ENCODE measurements at places on chromosomes 5 and 9.

- H3K27ac ChIP-seq, result no peak overlapping the region
- no peaks in the 10 kb centered on the region for H3K27me3 ChIP-seq
- no peaks in the 10 kb centered on the region for H3K36me3 ChIP-seq
Observed at GRCh38 chr5:168879331-168879730, 300.2 kb upstream of the PANK3 start.

GRCh38 chr5:111517853-111518501, 5.6 kb upstream of the STARD4 start:
- DNase-seq, result no peak
- H3K27ac ChIP-seq, result no peak overlapping the region
- H3K4me3 ChIP-seq, result no peak overlapping the region
- no peaks in the 10 kb centered on the region for H3K36me3 ChIP-seq
- H3K27me3 ChIP-seq, result no peaks in the 10 kb centered on the region

- DNase-seq, result no peak
- H3K27ac ChIP-seq, result no peak overlapping the region
- H3K4me1 ChIP-seq, result no peaks in the 10 kb centered on the region
- no peak overlapping the region for H3K4me3 ChIP-seq
- no peaks in the 10 kb centered on the region for H3K27me3 ChIP-seq
Observed at GRCh38 chr5:131877873-131878272, 67.6 kb downstream of the MEIKIN start.

GRCh38 chr9:114434878-114435311, 47.1 kb upstream of the AKNA start:
- H3K27ac ChIP-seq, result no peak overlapping the region
- no peak overlapping the region for H3K4me3 ChIP-seq
- H3K4me1 ChIP-seq, result peaks cover 2% of the 10 kb centered on the region
- H3K27me3 ChIP-seq, result no peaks in the 10 kb centered on the region

GRCh38 chr9:129665389-129665775, at the start of gene PRRX2:
PRRX2 (plus strand) TSS chr9:129665647; CDS start chr9:129665868, 221 bp downstream.
- peaks cover 4% of the 10 kb centered on the region for H3K27me3 ChIP-seq
- H3K27ac ChIP-seq, result no peak within 1 kb of the TSS
- DNase-seq, result no peak
- H3K4me1 ChIP-seq, result peaks cover 2% of the 10 kb centered on the region
- H3K4me3 ChIP-seq, result peak within 1 kb of the TSS; percentile 52

DNA sequence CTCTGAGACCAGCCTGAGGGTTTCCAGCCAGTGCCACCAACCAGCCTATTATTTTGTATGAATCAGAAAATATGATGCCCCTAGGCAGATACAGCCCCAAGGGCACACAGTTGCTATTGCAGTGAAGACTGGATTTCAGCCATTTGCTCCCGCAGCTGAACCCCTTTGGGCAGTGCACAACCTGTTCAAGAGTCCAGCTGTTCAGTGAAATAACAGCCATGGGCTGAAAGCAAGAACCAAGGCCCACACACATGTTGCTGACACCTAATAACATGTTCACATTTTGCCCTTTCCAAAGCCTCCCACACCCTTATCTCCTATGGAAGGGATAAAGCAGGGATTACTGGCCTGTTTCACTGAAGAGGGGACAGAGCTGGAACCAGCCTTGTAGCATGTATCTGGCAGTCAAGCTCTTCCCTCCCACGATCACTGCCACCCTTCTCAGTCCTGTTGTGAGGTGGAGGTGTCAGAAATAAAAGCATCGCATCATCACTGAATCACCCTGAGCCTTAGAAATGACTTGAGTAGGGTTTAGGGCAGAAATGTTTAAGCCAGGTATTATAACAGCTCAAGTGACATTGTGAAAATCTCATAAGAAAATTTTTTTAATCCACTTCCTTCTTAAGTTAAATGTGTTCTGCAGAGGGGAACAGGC, 137.1 kb upstream of the FSTL4 start:
- no peaks in the 10 kb centered on the region for H3K27me3 ChIP-seq
- no peak for DNase-seq
- no peaks in the 10 kb centered on the region for H3K4me1 ChIP-seq
- H3K27ac ChIP-seq, result no peak overlapping the region
- H3K4me3 ChIP-seq, result no peak overlapping the region

DNA sequence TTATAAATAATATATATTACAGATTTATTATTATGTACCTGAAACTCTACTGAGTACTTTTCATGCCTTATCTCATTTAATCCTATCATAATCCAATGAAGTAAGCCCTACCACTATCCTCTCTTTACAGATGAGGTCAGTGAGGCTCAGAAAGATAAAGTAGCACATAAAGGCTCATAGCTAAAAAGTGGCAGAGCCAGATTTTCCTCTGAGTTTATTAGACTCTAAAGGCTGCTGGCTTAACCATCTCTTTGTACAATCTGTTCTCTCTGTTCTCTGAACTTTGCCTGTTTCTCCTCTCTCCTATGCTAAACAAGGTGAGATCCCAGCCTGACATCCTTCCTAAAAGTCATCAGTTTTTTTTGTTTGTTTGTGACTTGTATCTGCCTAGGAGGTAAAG, 311.2 kb downstream of the KCTD16 start:
- H3K4me1 ChIP-seq, result no peaks in the 10 kb centered on the region
- no peaks in the 10 kb centered on the region for H3K27me3 ChIP-seq
- no peak overlapping the region for H3K4me3 ChIP-seq
- no peak for DNase-seq

- H3K27me3 ChIP-seq, result no peaks in the 10 kb centered on the region
- no peaks in the 10 kb centered on the region for H3K36me3 ChIP-seq
- H3K27ac ChIP-seq, result no peak overlapping the region
- no peak for DNase-seq
Observed at GRCh38 chr9:76092572-76092971, 202.1 kb downstream of the PCSK5 start.

DNA sequence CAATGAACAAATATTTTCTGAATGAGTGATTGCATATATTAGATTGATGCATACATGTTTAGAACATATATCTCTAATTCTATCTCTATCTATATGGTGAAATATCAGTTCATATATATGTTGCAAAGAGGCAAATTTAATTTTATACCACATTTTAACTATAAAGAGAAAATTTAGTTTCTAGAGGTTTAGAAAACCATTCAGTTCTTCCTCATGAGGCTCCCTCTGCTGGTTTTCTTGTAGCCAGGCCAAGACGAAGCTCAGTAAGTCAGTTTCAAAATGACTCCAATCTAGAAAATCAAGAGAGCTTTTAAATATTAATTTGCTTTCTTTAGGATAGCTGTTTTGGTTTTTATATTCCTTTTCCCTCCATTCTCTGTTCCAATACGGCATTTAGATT, 312.1 kb downstream of the TMEM232 start:
- H3K4me1 ChIP-seq, result no peaks in the 10 kb centered on the region
- H3K27me3 ChIP-seq, result no peaks in the 10 kb centered on the region
- H3K27ac ChIP-seq, result no peak overlapping the region
- DNase-seq, result no peak
- H3K36me3 ChIP-seq, result no peaks in the 10 kb centered on the region

DNA sequence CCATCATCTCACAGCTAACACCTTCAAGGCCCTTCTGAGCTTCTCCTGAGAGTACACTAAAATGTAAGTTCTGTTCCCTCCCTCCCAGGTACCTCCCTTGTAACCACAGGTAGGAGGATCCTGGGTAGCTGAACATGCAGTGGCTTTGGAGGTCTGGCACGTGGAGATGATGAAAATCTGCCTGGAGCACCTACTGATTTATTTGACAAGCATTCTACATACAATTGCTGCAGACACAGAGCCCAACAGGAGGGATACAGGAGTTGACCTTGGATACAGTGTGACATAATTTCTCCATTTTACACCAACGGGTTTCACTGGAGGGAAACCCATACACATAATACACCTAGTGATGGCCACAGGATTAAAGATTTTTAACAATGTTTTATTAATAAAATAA, 478.7 kb downstream of the SEMA5A start:
- no peak overlapping the region for H3K27ac ChIP-seq
- no peaks in the 10 kb centered on the region for H3K4me1 ChIP-seq
- no peak overlapping the region for H3K4me3 ChIP-seq
- DNase-seq, result no peak
- no peaks in the 10 kb centered on the region for H3K36me3 ChIP-seq

DNA sequence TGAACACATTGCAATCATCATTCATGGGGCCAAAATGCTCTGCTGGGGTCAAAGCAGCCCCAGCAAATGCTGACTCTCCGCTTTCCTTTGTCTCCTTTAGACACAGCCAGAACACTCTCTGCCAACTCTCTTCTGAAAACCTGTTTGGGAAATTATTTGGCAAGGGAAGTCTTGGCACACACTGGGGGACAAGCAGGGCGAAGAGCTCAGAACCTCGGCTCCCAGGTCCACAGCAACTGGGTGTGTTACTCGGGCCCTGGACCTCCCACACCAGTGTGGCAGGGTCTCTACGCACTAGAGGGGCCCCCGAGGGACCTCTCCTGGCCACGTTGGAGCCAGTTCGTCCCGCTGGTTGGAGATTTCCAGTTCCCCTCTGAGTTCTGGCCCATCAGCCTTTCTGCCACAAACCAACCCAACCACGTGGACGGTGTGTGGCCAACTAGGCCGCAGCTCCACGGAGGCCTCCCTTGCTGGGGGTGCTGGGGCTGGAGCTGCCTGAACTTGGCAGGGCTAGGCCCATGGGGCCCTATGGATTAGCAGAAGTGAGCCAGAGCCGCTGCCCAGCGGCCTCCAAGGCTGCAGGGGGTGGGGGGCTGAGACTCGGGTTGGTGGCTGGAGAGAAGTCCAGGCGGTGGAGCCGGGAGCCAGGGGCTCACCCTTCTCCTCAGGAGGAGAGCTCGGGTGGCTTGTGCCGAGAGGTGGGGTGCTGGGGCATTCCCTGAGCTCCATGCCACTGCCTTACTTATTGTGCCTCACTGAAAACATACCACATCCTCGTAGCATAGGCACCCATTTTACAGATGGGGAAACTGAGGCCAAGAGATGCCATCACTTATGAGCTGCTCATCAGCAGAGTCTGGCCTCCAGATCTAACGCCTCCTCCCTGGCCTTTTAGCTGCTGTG, 46.8 kb upstream of the RNU6ATAC start:
- no peaks in the 10 kb centered on the region for H3K27me3 ChIP-seq
- no peak overlapping the region for H3K27ac ChIP-seq
- DNase-seq, result no peak
- no peaks in the 10 kb centered on the region for H3K4me1 ChIP-seq
- H3K4me3 ChIP-seq, result no peak overlapping the region

DNA sequence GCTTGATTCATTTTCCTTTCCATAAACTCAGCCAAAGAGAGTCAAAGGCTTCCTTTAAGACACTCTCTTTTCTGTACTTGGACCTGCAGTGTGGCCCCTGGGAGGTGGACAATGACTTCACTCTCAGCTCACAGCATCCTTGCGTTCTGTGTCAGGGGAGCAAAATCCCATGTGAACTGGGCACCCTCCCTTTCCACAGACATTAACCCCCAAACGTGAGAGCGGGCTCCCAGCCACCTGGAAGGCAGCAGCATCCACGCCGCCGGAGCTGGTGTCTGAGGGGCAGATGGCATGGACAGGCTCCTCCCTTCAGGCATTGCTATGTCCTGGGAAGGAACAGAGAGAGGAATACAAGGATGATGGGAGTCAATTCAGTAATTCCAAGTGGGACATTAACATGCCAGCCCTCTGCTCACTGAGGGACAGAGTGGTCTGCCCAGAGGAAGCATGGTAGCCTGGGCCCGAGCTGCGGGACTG, 39.5 kb downstream of the TRIP13 start:
- no peak for DNase-seq
- no peak overlapping the region for H3K27ac ChIP-seq
- no peaks in the 10 kb centered on the region for H3K4me1 ChIP-seq

- no peak overlapping the region for H3K27ac ChIP-seq
- H3K4me1 ChIP-seq, result no peaks in the 10 kb centered on the region
Observed at GRCh38 chr5:170545313-170545712, 41.5 kb downstream of the KCNIP1 start.

DNA sequence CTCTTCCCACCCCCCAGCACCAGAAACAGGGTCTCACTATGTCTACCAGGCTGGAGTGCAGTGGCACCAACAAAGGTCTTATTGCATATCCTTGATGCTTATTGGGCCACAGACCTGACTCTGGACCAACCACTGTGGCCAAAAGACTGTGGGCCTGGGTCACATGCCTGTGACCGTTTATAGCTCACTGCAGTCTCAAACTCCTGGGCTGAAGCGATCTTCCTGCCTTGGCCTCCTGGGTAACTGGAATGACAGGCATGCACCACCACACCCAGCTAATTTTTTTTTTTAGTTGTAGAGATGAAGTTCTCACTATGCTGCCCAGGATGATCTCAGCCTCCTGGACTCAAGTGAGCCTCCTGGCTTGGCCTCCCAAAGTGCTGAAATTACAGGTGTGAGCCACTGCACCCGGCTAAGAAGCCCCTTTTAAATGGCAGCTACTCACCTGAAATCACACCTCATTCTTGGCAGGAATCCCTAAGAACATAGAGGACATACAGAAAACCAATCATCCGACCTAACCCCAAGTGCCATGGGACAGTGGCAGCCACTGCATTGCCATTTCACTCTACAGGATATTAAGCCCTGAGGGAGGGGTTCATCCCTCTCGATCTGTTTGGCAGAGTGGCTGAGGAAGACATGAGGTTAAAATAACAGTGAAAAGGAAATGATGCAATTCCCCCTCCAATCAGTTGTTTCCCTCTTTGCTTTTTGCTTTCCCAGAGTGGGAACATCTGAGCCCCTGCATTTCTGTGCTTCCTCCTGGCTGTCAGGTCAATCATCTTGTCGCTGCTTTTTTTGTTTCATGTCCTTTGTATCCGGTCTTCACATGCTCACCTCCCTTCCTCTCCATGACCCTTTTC, 74.6 kb downstream of the LRRC70 start:
- peaks cover 5% of the 10 kb centered on the region for H3K4me1 ChIP-seq
- no peak overlapping the region for H3K4me3 ChIP-seq
- no peaks in the 10 kb centered on the region for H3K36me3 ChIP-seq
- no peaks in the 10 kb centered on the region for H3K27me3 ChIP-seq
- no peak overlapping the region for H3K27ac ChIP-seq
- DNase-seq, result no peak
